ENCODE measurements at places on chromosomes 1 and 21. TPM values are rescaled to one million over a fixed set of nuclear protein-coding genes. Genes with fewer than 3 reads are reported as not detected.

GRCh38 chr1:238458899-238459298 lies 568.2 kb upstream of the ZP4 start:
- no peak for DNase-seq

GRCh38 chr1:171715813-171716251 lies 26.0 kb downstream of the VAMP4 start:
- DNase-seq = no peak

DNA sequence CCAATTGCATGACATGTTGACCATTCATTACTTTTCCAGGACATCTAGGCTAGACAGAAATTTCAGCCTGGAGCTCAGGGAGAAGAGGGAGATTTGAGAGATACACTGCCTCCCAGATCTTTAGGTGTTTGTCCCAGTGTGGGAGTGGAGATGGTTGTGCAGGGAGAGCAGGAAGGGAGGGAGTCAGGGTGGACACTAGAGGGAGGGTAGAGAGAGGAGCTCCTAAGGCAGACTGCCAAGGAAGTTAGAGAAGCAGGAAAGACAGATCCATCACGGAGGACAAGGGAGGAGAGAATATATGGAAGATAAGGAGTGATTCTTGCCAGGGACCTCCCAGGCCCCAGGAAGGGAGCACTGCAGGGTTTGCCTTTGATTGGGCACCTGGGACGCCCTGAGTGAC lies 8.7 kb downstream of the CDCA8 start:
- DNase-seq = no peak

DNA sequence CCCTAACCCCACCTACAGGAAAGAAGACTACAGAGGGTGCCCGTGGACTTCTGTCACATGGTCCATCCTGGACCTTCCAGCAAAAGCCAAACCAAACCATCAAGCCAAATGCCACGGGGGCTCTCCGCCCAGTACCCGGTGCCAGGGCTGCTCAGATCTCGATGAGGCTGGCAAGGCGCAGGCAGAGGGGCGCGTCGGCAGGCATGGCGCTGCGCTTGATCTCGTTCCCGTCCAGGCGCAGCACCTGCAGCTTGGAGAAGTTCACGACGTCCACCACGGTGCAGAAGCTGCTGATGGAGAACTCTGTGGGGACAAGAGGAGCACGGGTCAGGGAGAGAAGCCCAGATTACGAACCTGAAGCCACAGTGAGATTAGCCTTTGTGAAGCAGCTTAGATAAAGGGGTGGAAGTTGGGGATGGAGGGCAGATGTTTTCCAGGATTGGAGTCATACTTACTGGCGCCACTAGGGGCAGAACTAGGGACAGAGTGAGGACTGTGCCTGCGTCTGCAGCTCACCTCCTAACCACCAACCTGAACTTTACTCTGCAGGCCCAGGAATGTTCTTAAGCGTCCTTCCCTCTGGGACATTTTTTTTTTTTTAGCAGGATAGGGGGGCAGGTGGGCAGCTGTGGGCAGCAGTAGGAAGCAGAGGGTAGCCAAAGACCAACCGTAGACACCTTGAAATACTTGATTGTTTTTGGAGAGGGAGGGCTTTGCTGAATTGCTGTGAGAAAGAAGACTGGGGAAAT lies 8.6 kb downstream of the FMOD start:
- DNase-seq = no peak

- DNase-seq = no peak
Measured at GRCh38 chr1:168920456-168921094, 185.9 kb upstream of the ATP1B1 start.

- DNase-seq = no peak
Measured at GRCh38 chr1:11434501-11434900, 44.5 kb upstream of the DISP3 start.

- DNase-seq = no peak
Measured at GRCh38 chr1:48603222-48603621, 131.2 kb upstream of the SPATA6 start.

GRCh38 chr1:23774174-23774880 lies 3.9 kb upstream of the PITHD1 start:
- no peak for DNase-seq

DNA sequence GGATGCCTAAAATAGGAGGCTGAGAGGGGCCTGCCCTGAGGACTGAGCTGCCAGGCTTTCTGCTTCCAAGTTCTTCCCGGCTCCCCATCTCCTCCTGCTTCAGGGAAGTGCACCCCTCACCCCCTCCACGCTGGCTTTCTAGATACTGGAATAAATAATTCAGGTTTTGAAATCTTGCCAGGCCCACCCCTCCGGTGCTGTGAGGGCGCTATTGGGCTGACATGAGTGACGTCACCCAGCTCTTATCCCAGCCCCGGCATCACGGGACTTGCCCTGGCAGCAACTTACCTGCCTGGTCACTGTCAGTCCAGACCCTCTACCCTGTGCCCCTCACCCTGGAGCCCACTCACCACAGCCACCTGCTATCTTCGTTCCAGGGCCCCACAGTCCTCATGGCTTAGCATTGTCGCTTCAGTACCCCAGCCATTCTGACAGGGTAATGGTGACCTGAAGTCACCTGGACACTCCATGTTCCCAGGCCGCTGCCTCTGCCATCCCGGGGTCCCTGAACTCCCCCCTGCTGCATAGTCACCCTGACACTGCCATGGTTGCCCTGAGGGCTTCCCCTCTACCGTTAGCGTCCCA lies 819 bp upstream of the GPR3 start:
- DNase-seq = no peak

DNA sequence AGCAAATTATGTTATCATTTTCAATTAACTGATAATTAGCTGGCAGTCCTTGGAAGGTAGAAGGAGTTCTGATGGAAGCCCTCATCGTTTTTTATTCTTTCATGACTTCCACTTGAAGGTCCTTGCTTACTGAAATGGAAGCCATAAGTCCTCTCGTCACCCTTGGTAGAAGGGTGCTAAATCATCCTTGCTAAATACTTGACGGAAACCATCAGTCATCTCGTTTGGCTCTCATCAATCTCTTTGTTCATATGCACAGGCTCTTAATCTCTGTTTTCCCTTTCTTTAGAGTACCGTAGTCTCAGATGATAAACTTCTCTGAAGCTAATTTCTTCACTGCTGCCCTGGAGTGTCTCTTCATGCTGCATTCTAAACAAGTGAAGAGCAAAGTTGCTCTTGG lies 34.5 kb downstream of the UCK2 start:
- DNase-seq = no peak

DNA sequence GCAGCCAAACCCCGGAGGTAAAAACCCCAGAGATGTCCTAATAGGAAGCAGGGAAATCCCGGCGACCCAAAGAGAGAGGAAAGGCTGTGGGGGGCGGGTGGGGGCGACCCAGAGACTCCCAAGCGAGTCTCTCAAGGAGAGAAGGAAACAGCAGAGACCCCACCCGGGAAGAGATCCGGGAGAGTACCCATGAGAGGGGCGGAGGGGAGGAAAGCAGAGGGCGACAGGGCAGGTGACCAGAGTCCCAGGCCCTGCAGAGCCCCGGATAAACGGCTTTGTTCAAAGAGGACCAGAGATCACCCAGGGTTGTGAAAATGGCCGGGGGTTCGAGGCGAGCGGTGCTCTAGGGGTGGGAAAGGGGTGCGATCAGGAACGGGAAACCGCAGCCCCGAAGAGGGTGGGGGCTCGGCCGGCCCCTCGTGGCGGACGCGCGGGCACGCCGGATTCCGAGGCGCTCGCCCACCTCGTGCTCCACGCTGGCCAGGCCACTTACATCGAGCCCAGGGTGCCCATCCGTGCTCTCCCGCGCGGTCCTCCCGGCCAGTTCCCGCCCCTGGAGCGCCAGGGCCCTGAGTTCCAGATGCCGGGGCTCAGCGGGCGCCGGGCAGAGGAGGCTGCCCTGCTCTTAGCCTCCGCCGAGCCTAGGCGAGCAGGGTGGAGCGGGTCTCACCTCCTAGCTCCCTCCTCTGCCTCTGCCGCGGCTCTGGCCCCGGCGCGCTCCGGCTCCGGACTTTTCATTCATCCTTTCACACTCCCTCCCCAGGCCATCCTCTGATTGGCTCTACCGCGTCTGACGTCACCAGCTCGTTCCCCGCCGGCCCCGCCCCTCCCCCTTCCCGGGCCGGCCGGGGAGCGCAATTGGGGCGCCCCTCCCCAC lies 52.3 kb downstream of the RHBG start:
- no peak for DNase-seq

RCC2 gene
- total RNA-seq = 104 TPM

SLAMF8 gene
- not detected for total RNA-seq

CORT gene
- total RNA-seq = 0.68 TPM
